ENCODE measurements at places on chromosomes 4 and X. TPM values are rescaled to one million over a fixed set of nuclear protein-coding genes. Genes with fewer than 3 reads are reported as not detected.

Gene FIP1L1
- 50.7 TPM for total RNA-seq

DNA sequence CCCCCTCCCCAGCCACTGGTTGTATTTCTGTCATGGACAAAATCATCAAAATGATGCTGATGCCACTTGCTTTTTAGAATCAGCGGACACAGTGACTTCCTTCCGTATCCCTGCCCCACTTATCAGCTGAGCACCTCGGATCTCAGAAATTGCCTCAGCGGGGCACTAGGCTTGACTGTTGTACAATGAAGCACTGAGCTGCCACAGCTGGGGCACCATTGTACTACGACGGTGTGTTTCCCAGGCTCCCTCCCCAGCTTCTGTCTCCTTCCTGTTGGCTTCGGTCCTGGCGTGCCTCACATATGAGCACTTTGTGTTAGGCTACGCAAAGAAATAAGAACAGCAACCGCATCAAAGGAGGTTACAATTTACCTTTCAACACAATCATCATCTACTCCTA, 82.4 kb downstream of the F11 start:
- DNase-seq: no peak

- no peak for DNase-seq
Observed at GRCh38 chrX:152601848-152602616, 35.7 kb upstream of the GABRQ start.

DNA sequence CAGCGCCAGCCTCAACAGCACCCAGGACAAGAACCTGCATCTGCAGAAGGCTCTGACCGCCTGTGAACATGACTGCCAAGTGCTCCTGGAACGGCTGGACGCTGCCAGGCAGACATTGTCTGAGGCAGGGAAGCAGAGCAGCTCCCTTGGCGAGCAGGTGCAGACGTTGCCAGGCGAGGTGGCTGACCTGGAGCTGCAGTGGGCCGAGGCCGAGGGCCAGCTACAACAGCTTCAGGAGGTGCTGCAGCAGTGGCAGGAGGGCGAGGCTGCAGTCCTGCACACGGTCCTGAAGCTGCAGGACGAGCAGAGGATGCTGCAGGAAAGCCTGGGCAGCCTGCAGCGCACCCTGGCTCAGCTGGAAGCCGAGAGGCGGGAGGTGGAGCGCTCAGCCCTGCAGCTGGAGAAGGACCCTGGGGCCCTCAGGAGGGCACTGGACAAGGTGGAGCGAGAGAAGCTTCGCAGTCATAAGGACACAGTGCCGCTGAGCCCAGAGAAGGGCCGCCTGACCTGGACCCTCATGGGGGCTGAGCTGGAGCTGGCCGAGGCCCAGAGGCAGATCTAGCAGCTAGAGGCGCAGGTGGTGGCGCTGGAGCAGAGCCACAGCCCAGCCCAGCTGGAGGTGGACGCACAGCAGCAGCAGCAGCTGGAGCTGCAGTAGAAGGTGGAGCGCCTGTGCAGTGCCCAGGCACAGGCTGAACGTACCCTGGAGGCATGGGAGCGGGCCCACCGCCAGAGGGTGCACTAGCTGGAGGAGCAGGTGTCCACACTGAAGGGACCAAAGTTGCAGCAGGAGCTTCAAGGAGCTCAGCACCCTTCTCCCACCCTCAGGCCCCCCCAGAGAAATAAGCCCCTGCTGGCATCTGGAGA, 16.4 kb downstream of the SMIM10L2A start:
- DNase-seq: no peak

DNA sequence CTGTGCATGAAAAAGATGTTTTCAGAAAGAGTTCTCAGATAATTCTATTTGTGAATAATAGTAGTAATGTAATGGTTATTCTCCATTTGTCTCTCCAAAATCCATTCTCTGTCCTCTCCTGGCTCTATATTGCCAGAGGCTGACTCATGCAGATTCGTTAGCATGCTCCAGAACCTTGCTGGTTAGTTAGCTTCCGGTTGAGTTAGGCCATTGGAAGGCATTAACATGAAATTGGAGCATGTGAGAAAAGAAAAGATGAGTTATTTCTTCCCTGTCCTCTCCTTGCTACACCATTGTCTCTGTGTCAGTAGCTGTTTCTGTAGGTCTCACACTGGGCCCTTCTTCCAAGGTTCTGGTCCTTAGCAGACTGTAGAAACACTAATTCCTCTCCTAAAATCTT, 23.5 kb upstream of the PRDM8 start:
- DNase-seq: no peak

- DNase-seq: peak; percentile 93
Observed at GRCh38 chr4:73620115-73620792, at the start of gene RASSF6. TSS of gene RASSF6 (minus strand) at chr4:73620436. CDS start at chr4:73611795, 8,641 bp downstream.

DNA sequence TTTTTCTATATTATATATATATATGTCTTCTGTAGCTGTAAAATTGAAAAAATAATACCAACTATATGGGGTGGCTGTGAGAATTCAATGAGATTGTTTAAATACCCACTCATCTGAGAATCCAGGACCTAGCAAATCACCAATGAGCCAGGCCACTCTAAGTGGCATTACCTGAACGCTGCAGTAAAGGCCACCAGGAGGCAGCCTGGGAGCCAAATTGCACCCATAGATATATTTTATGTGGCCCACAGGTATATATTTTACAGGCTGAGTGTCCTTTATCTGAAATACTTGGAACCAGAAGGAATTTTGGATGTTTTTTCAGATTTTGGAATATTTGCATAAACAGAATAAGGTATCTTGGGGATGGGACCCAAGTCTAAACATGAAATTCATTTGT, 58.2 kb upstream of the C4orf50 start:
- DNase-seq: no peak

Gene RAB40A
- total RNA-seq: not detected

- DNase-seq: no peak
Observed at GRCh38 chrX:69496183-69496582, 7.9 kb upstream of the NALF2 start.

GRCh38 chrX:16804923-16805464, 18.7 kb downstream of the TXLNG start:
- DNase-seq: no peak

DNA sequence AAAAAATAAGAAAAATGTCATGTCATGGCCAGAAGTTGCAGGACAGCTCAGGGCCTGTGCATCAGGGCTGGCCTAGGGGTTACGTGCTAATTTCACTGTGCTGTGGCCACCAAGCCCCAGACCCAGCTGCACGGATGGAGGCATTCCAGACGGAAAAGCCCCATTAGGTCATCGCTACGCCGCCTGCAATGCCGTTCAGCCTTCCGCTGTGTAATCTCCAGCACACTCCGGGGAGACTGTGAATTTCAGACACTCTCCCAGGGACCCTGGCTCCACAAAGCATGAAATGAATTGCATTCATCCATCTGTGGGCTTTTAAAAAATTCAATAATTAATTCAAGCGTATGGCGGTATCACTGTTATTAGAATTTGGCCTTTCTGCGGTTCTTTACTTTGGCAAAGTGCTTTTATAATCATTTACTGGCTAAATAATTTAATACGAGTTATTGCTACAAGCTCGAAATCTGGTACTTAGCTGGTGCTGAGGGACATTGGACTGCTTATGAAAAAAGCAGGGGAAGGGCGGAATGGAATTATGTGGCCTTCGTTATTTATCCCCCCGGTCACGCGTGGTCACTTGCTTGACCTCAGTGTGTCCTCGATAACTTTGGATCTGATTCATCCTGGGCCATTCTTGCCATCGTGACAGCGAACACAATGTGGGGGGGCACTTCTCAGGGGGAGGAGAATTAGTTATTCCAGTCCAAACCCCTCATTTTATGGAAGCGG, 9.0 kb upstream of the NSG1 start:
- DNase-seq: no peak

Gene KIAA1210
- not detected for total RNA-seq

Gene XAGE1A
- not detected for total RNA-seq

DNA sequence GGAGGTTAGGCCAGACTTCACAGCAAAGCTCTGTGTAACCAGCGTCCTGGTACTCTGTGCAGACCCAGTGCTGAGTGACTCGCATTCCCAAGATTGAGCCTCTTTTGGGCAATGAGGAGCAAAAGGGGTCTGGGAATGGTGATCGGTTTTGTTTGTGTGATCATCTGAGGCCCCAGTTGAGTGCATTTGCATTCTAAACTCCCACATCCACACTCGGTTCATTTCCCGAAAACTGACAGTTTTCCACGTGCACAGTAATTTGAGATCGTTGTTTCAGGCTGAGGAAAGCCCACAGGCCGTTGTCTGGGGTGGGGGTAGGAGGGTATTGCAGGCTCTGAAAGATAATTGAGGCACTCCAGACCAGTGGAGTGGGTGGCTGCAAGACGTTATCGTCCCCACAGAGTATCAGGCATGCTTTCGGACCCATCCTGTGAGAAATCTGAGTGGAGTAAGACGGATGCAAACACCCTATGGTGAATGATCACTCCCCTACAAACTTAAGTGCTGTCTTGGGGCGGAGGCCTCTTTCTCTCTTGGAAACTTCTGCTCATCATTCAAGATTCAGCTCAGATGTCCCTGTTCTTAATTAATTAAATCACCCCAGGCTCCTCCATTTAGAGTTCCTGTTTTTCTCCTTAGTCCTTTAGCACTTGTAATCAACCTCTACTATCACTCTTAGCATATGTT, 96.1 kb downstream of the AFF1 start:
- no peak for DNase-seq

DNA sequence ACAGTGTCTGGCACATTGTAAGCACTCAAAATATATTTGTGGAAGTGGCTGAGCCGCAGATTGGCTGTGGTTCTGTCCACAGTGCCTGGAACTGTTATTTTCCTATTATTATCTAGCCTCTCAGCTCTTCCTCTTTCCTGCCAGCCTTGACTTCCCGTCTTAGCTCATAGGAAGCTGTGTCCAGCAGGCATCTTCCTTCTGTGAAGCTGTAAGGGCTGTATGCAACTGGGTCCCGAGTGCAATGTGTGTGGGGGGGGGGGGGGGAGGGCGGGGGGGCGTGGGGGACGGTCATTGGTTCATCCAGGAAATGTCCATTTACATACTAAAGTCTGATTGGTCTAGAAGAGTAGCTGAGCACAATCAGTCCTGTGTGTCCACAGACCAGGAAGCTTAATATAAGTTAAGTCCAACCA, 210.7 kb downstream of the PDGFRA start:
- DNase-seq: peak; percentile 45

Gene DKK2
- total RNA-seq: 4.1 TPM

DNA sequence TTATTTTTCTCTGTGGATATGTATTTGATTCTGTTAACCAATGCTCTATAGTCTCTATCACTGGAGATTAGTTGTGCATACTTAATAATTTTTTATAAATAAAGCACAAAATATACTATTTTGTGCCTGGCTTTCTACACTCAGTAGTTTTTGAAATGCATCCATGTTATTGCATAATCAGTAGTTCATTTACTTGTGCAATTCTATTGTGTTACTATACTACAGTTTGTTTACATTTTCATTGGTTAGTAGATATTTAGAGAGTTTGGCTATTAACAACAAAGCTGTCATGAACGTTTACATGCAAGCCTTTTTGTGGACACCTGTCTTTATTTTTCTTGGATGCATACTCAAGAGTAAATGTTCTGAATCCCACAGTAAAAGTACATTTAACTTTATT, 265.0 kb upstream of the FAT4 start:
- no peak for DNase-seq

Gene FAM53A
- 1.5 TPM for total RNA-seq

- DNase-seq: no peak
Observed at GRCh38 chrX:44203791-44204190, 139.7 kb downstream of the EFHC2 start.

DNA sequence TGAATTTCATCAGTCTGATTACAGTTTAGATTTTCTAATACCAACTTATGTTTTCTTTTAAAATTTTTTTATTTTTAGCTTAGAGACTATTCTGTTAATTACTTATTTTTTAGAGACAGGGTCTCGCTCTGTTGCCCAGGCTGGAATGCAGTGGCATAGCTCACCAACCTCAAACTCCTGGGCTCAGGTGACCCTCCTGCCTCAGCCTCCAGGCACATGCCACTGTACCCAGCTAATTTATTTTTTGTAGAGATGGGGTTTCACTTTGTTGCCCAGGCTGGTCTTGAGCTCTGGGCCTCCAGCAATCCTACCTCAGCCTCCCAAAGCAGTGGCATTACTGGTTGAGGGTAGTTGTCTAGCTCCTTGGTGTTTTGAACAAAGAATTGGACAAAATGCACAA, 102.0 kb downstream of the KLHL8 start:
- no peak for DNase-seq

GRCh38 chr4:182286035-182286434, 42.8 kb downstream of the TENM3 start:
- no peak for DNase-seq

- DNase-seq: no peak
Observed at GRCh38 chr4:10495651-10496050, 38.4 kb upstream of the ZNF518B start.

DNA sequence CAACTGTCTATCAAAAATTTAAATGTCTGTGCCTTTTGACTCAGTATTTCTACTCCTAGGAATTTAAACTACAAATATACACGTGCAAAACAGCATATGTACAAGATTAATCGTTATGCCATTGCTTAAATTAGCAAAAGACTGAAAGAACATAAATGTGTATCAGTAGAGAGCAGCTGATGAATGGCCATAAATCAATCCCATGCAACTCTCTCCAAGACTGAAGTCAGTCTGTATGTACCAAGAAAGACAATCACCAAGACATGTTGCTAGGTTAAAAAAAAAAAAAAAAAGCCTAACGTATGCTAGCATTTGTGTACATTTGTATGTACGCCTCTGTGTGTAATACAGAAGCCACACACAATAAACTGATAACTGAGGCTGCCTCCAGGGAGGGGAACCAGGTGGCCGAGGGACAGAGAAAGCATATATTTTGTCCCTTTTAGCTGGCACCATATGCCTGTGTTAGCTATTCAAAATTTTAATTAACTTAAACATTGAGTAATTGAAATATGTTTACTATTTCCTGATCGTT, 130.7 kb downstream of the SH3KBP1 start:
- no peak for DNase-seq

Gene FATE1
- total RNA-seq: not detected

Gene FBXL5
- total RNA-seq: 58.7 TPM

DNA sequence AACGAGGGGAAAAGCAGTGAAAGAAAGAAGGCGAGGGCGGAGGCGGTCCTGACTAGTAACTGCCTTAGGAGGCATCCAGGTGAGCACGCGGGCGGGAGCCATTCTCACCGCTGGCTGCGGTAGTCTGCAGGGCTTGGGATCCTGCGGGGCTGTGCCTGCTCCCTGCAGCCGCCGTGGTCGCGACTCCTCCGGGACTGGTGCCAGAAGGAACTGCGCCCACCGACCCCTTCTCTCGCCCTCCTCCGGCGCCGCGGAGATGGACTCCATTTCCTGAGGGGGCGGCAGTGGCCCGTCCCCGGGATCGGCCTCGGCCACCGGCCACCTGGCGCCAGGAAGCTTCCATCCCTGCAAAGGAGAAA, 543 bp downstream of the NFXL1 start:
- DNase-seq: no peak

- no peak for DNase-seq
Observed at GRCh38 chrX:130094696-130095095, 15.6 kb downstream of the ELF4 start.

Gene RHOH
- 6.8 TPM for total RNA-seq

Gene FGFBP1
- 7.9 TPM for total RNA-seq
